Lung microvascular endothelial cell (primary cell): ENCODE measurements at places on chromosomes 5 and 9. TPM values are rescaled to one million over a fixed set of nuclear protein-coding genes. Genes with fewer than 3 reads are reported as not detected.

DNA sequence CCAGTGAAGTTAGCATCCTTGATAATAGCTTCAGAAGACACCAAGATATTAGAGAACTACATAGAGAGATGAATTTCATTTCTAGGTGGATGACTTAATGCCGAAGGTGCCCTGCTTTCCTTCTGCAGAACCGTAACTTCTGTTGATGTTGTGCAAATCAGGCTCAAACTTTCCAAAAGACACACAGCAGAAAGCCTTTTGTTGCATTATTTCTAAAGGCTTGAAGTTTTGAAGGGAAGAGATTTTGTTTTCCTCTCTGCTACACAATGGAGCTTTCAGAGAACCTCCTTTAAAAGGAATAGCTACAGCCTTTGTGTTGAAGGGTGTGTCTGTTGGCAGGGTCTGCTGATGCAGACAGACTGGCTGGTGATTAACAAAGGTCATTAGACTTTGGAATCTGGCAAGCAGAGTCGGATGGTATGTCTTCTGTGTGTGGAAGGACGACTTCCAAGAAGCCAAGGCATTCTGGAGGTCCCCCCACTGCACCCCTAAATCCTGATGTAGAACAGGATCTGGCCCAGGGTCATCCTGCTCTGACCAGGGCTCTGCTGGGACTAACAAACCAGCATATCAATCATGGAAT, 57.8 kb downstream of the ZNF462 start:
- peak; percentile 8 for DNase-seq

GRCh38 chr9:36128349-36128748, 8.2 kb upstream of the GLIPR2 start:
- DNase-seq = no peak

DNA sequence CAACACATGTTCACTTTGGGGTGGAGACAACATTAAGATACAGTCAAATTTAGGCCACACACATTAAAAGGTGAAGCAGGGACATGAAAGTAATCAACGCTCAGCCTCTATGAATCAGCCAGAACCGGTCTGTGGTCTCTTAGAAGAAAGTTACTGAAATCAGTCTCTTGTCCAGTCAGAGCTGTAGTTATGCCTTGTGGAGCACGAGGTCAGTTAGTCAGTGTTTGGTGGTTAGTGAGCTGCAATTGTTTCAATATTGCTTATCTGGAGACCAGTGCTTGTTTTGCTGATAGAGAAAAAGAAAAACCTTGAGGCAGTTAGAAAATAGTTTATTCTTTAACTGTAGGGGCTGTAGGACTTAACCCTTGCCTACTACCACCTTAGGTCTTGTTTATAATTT, 157.8 kb upstream of the RASEF start:
- peak; percentile 22 for DNase-seq

DNA sequence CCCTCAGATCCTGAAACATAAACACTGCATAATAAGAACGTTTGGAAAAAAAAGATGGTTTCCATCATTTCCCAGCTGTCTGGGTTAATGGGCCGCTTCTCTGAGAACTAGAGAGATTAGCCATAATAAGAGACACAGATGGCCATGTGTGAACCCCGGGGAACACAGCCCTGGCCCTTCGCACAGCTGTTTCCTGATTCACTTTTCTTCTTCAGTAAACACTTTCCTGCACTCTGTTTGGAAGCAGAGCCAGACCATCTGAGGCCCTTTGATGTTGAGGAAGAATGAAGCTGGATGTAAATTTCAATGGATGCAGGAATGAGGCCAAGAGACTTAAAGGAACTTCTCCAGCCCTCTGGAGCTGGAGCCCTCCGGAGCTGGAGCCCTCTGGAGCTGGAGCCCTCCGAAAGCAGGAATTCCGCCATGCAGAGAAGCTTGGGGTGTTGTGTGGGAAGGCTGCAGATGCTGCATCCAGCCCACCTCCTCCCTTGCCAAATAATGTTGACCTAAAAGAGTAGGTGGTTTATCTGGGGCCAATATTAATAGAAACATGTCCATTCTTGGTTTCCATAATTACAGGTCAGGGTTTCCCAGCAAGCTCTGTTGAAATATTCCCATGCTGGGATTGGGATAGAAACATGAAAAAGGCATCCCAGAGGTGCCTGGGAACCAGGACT, 218.9 kb downstream of the NXNL2 start:
- DNase-seq = peak; percentile 51

- peak; percentile 17 for DNase-seq
Observed at GRCh38 chr9:100170085-100170484, 71.0 kb downstream of the INVS start.

GRCh38 chr5:58800861-58801540, 218.1 kb downstream of the RAB3C start:
- no peak for DNase-seq

DNA sequence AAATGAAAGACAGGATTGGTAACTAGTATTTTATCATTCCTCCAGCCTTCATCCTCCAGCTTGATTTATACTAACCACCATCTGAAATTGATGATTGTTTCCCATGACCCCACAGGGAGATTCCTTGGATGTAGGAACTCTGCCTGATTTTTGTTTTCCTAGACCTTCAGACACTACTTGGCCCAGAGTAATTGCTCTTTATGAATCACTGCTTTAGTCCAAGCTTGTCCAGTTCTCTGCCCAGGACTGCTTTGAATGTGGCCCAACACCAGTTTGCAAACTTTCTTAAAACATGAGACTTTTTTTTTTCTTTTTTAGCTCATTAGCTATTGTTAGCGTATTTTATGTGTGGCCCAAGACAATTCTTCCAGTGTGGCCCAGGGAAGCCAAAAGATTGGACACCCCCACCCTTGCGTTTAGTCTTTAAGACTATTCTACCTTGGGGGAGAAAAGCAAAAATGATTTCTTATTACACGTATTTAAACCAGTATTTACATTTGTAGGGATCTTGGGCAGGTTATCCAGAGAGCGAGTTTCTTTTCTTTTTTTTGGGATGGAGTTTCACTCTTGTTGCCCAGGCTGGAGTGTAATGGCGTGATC, 18.4 kb downstream of the BASP1 start:
- no peak for DNase-seq

GRCh38 chr5:82174128-82174918, 103.8 kb downstream of the RPS23 start:
- DNase-seq = peak; percentile 67

DNA sequence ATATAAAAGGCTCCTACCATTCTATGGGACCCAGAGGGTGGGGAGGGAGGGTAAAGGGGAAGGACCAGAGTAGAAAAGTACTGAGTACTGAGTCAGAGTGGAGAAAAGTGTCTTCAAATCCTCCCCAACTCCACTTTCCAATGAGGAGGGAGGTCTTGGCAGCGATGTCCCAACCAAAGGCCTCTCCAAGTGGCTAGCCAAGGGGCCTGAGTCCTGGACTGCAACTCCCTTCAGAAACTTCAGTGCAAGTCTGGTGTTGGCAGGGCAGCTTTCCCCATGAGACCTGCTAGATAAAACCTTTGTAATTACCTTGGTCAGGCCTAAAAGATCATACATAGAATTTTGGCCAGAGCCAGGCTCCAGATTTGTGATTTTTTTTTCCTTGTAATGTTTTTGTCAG, 111.3 kb upstream of the TNPO1 start:
- no peak for DNase-seq

GRCh38 chr9:114856942-114857315, 51.1 kb upstream of the TNFSF15 start:
- no peak for DNase-seq

- DNase-seq = no peak
Observed at GRCh38 chr5:158522776-158523175, 576.9 kb downstream of the EBF1 start.

- DNase-seq = no peak
Observed at GRCh38 chr5:169554251-169554650, 29.3 kb upstream of the SPDL1 start.

GRCh38 chr5:178204935-178205748, 809 bp downstream of the HNRNPAB start:
- peak; percentile 65 for DNase-seq

DNA sequence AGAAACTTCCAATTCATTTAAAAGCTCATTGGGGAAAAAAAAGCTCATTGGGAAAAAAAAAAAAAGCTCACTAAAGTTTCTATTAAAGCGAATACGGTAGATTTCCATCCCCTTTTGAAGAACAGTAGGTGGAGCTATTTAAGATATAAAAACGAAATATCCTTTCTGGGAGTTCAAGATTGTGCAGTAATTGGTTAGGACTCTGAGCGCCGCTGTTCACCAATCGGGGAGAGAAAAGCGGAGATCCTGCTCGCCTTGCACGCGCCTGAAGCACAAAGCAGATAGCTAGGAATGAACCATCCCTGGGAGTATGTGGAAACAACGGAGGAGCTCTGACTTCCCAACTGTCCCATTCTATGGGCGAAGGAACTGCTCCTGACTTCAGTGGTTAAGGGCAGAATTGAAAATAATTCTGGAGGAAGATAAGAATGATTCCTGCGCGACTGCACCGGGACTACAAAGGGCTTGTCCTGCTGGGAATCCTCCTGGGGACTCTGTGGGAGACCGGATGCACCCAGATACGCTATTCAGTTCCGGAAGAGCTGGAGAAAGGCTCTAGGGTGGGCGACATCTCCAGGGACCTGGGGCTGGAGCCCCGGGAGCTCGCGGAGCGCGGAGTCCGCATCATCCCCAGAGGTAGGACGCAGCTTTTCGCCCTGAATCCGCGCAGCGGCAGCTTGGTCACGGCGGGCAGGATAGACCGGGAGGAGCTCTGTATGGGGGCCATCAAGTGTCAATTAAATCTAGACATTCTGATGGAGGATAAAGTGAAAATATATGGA, at the start of gene PCDHGA12:
Gene PCDHGA12 (plus strand): TSS at position 176 of the 782 bp plus-strand sequence. CDS start 253 bp downstream, at position 429.
- DNase-seq = peak; percentile 77

GRCh38 chr9:99210572-99210971, 11.2 kb downstream of the ALG2 start:
- DNase-seq = no peak

- DNase-seq = no peak
Observed at GRCh38 chr9:17987189-17987588, 408.3 kb downstream of the SH3GL2 start.

DNA sequence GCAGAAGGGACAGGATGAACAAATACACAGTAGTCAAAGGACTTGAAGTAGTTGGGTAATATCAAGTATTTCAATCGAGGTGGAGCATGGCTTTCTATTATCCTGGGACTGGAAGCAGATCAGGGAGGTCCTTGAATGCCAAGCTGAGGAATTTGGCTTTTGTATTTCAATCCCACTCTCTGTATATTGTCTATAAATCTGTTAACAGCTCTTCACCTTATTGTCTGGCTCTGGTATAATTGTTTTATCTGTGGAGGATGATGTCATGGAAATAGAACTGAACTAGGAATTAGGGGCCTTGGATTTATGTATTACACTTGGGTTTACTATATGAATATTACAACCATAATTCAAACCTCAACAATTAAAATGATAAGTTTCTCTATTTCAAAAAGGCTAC, 6.3 kb upstream of the ADAMTSL1 start:
- peak; percentile 52 for DNase-seq

DNA sequence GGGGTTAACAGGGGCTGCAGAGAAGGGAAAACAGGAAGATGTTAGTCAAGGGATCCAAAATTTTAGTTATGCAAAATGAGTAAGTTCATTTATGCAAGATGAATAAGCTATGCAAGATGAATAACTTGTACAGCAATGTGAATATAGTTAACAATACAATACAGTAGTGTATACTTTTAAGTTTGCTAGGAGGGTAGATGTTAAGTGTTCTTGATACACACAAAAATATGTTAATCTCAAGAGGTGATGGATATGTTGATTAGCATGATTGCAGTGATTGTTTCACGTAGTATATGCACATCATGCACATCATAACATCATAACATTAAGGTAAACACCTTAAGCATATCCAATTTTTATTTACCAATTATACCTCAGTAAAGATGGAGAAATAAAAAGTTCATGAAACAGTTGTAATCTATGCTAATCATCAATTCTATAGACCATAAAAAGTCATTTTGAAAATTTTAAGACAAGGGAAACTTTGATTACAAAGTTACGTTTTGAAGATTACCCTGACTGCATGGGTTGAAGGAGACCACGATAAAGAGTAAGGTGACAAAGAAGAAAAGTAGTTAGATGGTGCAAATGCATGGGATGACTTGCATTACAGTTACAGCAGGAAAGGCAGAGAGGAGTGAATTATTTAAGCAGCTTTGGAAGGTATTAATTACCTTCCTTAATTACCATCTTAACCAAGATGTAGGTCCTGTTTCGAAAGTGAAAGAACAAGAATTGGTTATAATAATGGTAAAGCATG, 31.4 kb downstream of the FAM174A start:
- no peak for DNase-seq

DNA sequence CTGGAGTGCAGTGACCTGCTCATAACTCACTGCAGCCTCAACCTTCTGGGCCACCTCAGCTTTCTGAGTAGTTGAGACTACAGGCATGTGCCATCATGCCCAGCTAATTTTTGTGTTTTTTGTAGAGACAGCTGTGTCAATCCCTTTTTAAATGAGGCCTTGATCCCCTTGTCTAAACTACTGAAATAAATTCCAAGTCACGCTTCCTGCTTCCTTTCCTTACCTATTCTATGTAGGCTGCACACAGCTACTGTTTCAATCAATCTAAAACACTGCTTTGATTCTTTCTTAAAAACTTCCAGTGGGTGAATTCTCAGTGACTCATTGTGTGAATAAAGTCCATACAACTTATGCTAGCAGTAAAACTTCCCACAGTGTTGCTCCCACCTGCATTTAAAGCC, 2.9 kb upstream of the C7 start:
- no peak for DNase-seq

GRCh38 chr9:94606646-94607422, 13.2 kb upstream of the FBP2 start:
- no peak for DNase-seq

- no peak for DNase-seq
Observed at GRCh38 chr5:86461169-86461956, 156.4 kb upstream of the COX7C start.

Gene CPLANE1
- 8.3 and 13.3 TPM in 2 replicates for total RNA-seq

Gene PLEKHG4B
- total RNA-seq = under 0.01 TPM in 2 replicates

Gene SLC6A7
- not detected in 2 replicates for total RNA-seq

Gene RGS7BP
- total RNA-seq = 0.20 and 0.22 TPM in 2 replicates

Gene MARCHF3
- total RNA-seq = 107 and 112 TPM in 2 replicates

Gene CDX1
- total RNA-seq = under 0.01 TPM in 1 of 2 replicates, not detected in the other

Gene SPINK5
- total RNA-seq = 0.22 TPM in 1 of 2 replicates, not detected in the other

Gene C5orf58
- total RNA-seq = not detected in 2 replicates

Gene SPEF2
- 0.20 and 0.22 TPM in 2 replicates for total RNA-seq
